ENCODE measurements at places on chromosomes 4 and X.

- no peak for DNase-seq
Observed at GRCh38 chr4:27684610-27685011, 824.0 kb downstream of the STIM2 start.

GRCh38 chr4:76430519-76431388 lies 4.3 kb upstream of the SHROOM3 start:
- no peak for DNase-seq

DNA sequence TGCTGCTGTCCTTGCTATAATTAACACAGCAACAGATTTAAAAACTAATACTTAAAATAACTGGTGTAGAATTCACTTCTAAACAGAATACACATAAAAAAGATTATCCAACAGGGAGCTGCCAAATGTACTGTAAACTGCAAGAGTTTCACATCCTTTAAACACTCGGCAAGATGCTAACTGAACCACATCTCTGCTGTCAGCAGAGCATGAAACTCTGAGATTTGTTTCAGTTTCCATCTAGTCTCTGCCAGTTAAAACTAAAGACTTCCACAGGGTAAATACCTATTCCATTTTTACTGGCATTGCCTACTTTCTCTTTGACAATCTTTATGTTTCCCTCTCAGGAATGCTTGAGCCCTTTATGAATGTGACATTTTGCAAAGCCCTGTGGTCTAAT lies 127.7 kb downstream of the SLC7A11 start:
- no peak for DNase-seq

DNA sequence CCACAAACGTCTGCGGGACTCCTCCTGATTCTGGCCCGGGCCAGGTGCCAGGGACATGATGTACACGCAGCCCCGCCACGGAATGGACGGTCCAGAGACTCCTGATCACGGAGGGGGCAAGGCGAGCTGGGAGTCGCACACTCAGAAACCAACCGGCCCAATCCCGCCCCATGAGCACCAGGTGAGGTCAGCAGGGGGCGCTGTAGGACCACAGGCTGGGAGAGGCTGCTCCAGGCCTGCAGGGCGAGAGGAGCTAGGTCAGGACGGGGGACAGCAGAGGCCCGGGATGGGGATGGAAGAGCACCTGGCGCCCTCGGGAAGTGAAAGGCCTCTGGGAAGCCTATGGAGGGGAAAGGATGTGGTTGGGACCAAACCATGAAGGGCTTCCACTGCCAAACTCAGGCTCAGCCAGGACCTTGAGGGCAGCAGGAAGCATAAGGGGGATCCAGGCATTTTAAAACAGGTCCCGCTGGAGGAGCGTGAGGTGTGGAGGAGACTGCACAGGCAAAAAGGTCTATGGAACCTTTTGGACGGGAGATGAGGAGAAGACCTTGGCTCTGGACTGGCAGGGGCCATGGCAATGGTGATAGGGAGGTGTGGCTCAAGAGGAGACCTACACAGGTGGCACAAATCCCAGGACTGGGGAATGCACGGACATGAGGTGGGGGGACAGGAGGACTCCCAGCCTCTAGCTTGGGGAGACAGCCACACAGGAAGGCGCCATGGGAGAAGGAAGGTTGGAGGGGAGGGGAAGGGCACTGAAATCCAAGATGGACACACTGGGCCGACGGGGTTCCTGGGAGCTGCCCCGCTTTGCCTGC lies 79.2 kb downstream of the MTMR1 start:
- DNase-seq, result peak; percentile 79

DNA sequence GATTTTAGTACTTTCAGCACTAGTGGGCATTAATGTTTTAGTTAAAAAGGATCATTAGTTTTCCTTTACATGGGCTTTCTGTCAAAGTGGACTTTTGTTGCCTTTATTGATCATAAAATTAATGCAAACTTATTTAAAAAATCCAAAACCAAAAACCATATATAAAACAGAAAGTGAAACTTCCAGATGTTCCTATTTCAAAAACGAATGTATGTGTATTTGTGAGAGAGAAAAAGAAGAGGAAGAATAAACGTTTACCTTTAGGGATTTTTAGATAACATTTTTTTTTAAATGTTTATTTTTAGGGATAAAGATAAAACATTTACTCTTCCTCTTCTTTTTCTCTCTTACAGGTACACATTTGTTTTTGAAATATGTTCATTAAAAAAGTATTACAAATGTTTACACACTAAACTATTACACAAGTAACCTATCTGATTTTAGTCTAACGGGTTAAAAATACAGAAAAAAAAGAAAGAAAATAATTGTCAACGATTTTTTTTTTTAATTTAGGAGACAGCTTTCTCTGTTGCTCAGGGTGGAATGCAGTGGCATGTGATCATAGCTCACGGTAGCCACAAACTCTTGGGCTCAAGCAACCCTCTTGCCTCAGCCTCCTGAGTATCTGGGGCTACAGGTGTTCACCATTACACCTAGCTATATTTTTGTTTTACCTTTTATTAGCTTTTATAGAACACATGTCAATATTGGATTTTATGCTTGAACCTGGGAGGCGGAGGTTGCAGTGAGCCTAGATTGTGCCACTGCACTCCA lies 16.8 kb upstream of the COX18 start:
- no peak for DNase-seq

DNA sequence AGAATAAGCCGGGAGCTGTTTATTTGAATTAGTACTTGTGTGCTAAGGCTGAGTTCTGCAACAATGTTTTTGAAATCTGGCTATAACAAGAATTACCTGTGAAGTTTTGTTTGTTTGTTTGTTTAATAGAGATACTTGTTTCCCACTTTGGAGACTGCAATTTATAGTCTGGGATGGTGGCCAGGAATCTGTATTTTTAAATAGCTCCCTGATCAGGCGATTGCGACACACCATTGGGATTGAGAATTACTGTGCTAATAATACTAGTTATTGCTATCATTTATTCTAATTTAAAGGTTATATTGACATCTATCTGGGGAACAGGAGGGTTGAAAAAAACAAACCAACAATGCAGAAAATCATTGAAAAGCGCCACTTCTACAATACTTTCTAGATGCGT lies 951.6 kb upstream of the TENM3 start:
- DNase-seq, result no peak

- DNase-seq, result no peak
Observed at GRCh38 chr4:140955641-140956040, 177.6 kb downstream of the RNF150 start.

GRCh38 chr4:139838811-139839210 lies 173.2 kb downstream of the MGST2 start:
- no peak for DNase-seq

- no peak for DNase-seq
Observed at GRCh38 chr4:107618656-107619055, 101.4 kb downstream of the PAPSS1 start.

- DNase-seq, result no peak
Observed at GRCh38 chrX:14616301-14616700, 87.0 kb downstream of the GLRA2 start.

DNA sequence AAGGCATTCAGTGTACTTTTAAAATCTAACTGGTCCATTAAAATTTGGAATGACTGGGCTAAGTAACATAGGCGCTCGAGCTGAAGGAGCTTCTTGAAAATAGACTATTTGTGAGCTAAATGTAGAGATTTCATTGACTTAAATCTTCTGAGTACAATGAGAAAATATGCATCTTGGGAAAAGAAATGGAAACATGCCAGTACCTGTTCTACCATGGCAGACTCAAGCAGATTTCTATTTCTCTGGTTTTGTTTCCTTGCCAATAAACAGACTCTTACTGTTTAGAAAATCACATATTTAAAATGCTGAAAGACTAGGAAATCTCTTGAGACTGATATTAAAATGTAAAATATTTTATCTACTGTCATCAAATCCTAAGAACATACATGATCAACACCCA lies 678.1 kb downstream of the FAT4 start:
- no peak for DNase-seq

DNA sequence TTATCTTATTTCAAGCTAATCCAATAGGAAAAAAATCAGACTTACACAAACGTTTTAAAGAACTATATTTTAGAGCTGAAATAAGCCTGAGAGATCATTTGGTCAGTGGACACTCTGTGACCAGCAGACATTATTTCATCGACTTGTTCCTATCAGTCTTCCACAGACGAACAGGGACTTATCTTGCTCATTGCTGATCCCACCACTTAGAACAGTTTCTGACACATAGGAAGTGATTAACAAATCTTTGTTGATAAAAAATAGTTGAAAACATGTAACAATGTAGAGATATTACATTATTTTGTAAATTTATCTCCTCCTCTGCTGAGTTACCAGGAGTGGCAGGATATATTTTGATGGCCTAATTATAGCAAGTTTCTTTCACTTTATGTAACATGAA lies 65.8 kb downstream of the TAPT1 start:
- no peak for DNase-seq

GRCh38 chr4:63678358-63678931 lies 730.8 kb downstream of the TECRL start:
- no peak for DNase-seq

DNA sequence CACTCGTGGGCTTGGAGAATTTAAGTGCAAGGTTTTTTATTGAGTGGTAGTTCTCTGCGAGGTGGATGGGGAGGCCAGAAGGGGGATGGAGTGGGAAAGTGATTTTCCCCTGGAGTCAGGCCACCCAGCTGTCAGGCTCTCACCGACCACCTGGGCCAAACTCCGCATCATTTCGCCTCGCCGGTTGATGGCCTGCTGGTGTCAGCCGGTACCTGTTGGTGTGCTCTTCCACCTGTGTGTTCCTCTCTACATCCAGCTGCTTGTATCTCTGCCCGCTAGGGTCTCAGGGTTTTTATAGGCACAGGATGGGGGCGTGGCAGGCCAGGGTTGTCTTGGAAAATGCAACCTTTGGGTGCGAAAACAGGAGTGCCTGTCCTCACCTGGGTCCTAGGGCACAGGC lies 200.9 kb downstream of the DACH2 start:
- no peak for DNase-seq

GRCh38 chr4:107823870-107824349 lies 822 bp upstream of the SGMS2 start:
- DNase-seq, result no peak

DNA sequence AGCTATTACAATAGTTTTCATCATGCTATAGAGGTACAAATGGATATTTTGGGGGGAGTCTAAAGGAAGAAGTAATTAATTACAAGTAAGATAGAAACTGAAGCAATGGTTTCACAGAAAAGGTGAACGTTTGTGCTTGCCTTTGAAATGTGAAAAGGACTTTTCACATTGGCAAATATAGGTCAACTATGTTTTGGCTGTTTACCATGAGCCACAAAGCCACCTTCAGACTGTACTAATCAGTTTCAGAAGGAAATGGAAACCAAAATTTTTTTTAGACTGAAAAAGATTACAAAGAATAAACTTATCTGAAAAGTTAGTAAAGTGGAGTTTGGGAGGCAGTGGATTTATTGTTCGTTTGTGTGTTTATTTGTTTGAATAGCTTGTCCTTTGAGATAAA lies 32.1 kb downstream of the SYTL5 start:
- DNase-seq, result no peak

- no peak for DNase-seq
Observed at GRCh38 chrX:68403038-68403437, 30.3 kb downstream of the OPHN1 start.

DNA sequence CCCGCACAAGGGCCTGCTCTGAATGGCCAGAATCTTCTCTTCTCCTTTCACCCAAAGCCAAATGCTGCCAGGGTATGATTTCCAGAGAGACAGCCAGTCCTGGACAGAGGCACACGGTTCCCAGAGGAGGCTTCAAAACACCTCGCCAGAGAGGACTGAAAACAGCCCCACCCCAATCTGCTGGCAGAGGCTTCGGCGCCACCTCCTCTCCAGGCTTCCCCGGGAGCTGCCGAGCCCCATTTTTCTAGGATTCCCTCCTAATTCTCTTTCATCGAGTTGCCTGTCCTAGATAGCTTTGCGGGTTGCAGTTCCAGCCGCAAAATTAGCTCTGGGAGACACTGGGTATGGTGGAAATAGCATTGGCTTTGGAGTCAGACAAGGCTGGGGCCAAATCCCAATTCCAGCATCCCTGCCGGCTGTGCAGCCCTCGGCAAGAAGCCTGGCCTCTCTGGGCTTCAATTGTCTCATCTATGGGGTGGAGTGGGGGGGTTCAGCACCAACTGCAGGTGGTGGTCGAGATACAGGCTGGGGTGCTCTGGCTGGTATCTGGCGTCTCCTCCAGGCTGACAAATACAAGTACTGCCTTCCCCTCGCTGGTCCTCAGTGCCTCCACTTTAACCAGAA lies 22.6 kb downstream of the PPP2R2C start:
- no peak for DNase-seq

GRCh38 chr4:26493461-26493860 lies 3.2 kb upstream of the CCKAR start:
- no peak for DNase-seq

GRCh38 chr4:3516836-3517730 lies 15.1 kb downstream of the LRPAP1 start:
- no peak for DNase-seq

DNA sequence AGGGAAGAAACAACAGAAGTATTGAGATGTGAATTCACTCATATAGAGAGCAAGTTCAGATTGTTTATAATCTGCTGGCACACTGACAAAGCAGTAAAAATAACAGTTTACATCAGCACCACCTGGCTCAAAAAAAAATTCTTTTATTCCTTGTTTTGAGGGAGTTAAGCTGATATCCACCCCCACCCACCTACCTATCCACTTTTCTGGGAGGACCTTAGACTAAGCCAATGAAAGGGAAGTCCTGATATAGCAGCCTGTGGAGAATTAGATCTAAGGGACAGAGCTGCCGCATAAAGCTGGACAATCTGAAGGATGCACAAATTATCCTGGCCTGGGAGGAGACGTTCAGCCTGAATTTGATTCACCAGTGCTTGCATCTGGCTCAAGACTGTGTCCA lies 264.5 kb downstream of the RCHY1 start:
- no peak for DNase-seq

DNA sequence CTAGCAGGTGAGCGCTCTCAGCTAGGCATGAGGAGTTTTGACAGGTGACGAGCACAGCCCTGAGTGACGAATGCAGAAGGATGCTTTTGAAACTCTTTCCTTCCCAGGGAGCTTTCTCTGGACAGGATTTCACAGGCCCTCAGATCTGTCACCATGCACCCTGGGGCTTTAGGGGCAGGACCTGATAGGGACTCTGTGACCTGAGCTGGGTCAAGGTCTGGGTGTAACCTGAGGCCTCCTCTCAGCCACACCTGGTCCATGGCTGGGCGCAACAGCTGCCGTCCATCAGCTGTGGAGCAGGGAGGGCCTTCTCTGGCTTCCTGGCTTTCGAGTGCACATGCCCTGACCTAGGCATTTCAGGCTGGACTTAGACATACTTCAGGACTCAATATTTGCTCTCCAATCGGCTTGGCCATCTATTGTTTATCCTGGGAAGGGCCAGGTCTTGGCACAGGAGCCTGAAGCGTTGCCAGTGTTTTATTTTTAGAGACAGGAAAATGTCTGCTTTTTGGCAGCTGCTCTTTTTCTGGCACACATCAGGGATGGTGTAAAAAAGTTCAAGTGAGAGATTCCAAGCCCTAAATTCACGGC lies 56.4 kb downstream of the C4orf51 start:
- no peak for DNase-seq

DNA sequence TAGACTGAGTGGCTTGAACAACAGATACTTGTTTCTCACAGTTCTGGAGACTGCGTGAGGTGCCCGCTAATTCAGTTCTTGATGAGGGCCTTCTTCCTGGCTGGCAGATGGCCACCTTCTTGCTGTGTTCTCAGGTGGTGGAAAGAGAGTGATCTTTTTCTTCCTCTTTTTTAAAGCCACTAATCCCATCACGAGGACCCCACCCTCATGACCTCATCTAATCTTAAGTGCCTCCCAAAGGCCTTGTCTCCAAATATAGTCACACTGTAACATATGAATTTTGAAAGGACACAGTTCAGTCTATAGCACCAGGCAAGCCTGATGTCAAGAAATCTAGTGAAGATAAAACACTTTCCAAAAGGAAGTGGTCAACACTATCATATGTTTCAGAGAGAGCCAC lies 12.4 kb downstream of the VAMP7 start:
- no peak for DNase-seq

GRCh38 chrX:68579810-68580209 lies 67.7 kb upstream of the STARD8 start:
- no peak for DNase-seq
